ENCODE measurements at places on chromosomes 7 and 10.

DNA sequence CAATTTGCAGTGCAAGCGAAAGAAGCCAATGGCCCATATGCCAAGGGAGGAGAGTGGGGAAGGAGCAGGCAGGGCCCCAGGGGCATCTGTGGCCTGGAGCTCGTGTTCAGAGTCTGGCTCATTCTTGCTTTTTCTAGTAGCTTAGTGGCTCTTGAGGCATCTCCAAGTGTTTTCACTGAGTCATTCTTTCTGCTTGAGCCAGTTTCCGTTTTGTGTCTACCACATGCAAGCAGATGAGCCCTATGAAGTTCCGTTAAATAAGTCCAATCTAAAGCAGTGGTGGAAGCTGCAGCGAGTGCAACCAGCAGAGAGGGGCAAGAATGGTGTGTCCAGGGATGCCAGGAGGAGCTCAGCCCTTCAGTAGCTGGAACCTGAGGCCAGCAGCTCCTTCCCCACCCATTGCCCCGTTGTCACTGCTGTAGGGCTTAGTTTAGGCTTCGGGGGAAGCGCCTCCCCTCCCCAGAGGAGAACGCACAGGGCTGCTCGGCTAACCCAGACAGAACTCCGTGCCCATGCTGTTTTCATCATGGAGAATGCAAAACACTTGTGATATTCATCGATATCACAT is 57.4 kb upstream of the EBF3 start:
- peak; percentile 18 for DNase-seq

GRCh38 chr7:130432886-130433285 is 7.9 kb downstream of the CEP41 start:
- DNase-seq: no peak

GRCh38 chr7:91846436-91846835 is 34.1 kb downstream of the MTERF1 start:
- no peak for DNase-seq

- no peak for DNase-seq
Measured at GRCh38 chr10:7365027-7365745, 45.6 kb downstream of the SFMBT2 start.

DNA sequence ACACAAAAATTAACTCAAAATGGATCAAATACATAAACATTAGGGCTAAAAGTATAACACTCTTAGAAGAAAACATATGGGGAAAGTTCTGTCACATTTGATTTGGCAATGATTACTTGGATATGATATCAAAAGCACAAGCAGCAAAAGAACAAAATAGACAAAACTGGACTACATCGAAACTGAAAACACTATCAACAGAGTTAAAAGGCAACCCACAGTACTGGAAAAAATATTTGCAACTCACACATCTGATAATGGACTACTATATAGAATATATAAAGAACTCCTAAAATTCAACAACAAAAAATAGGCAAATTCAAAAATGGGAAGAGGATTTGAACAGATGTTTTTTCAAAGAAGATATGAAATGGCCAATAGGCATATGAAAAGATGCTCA is 51.0 kb downstream of the COA1 start:
- no peak for DNase-seq

DNA sequence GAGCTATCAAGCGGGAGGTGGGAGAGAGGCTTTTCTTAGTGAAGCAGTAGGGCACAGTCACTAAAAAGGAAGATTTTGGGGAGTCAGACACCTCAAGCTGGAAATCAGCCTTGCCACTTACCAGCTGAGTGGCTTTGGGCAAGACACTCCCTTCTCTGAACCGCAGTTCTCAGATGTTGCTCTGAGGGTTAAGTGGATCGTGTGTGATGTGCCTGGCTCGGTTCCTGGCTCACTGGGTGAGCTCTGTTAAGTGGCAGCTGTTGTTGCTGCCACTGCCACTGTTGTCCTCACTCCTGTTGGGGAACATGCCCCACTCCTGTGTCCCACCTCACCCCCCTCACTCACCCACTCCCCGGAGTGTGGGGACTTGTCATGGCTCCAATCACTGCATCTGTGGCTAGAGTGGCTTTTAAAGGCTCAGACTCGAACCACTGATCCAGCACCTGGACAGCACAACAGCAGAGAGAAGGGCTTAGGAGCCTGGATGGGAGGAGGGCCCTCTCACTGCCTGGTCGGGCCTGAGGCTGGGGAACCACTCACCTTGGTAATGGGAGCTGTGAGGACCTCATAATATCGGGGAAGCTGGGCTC is 20.0 kb downstream of the PYROXD2 start:
- DNase-seq: no peak

GRCh38 chr7:69448071-69448470 is 150.2 kb upstream of the AUTS2 start:
- no peak for DNase-seq

GRCh38 chr7:13821152-13821787 is 168.2 kb downstream of the ETV1 start:
- DNase-seq: no peak

GRCh38 chr7:84477786-84478478 is 283.3 kb upstream of the SEMA3A start:
- DNase-seq: no peak

GRCh38 chr7:6117533-6117932 is 86.4 kb downstream of the ANKRD61 start:
- DNase-seq: no peak

GRCh38 chr7:133587903-133588302 is 335.0 kb downstream of the EXOC4 start:
- no peak for DNase-seq

DNA sequence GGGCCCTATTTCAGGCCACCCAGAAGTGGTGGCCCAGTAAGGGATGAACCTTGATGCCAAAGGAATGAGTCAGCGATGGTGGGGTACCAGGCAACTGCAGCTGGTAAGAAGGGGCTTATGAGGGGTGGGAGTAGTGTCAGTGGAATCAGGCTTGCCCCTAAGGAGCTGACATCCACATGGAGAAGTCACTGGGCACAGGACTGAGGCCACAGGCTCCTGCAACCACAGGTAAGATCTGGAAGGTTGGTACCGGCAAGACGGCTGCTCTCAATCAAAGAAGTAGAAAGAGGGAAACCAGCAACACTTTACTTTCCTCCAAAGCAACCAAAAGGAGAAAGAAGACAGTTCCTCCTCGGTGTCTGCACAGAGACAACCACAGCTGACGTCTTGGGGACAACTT is 2.5 kb downstream of the GCK start:
- no peak for DNase-seq

DNA sequence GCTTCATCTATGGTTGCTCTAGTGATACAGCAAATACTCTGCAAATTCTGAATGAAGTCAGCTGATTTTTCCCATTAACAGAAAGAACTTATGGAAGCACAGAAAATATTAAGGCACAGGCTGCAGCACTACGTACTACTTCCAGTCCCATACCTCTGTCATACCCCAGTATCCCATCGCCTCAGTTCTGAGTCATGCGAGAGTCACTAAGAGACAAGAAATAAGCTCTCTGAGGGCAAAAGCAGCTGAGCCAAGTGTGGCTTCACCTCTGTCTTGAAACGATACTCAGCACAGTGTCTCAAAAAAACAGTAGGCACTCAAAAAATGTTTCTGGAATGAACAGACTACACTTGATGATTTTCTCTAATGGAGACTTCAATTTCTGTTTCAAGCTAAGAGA is 48.2 kb downstream of the EZH2 start:
- no peak for DNase-seq

DNA sequence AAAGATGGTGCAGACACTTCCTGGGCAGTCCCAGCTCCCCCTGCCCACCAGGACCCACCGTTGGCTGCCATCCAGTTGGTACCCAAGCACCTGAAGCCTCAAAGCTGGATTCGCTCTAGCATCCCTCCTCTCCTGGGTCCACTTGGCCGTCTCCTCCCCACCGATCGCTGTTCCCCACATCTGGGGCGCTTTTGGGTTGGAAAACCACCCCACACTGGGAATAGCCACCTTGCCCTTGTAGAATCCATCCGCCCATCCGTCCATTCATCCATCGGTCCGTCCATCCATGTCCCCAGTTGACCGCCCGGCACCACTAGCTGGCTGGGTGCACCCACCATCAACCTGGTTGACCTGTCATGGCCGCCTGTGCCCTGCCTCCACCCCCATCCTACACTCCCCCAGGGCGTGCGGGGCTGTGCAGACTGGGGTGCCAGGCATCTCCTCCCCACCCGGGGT is 14.5 kb upstream of the LIMK1 start:
- DNase-seq: no peak

DNA sequence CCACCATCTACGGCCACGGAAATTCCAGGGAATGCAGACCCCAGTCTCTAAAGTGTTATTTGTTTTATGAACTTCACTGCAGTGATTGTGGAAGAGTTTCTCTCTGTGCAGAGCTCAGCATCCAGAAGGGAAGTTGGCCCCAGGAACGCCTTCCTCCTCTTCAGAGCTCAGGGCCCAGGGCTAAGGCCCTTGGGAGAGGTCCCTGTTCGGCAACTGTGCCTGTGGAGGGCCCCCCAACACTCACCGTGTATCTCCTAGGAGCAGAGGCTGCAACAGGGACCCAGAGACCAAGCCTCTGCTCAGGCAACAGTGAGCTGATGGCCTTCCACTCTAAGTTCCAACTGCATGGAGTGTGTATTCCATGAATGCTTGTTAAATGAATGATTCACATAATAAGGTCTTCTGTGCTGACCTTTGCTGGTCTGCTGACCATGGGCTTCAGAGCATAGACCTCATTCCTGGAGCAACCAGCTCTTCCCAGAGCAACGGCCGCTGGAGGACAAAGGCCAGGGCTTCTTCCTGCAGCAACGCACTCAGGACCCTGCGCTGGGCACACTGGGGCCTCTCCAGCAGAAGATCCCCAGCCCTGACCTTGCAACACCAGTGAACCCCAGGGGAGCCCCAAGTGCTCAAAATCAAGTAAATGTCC is 7.7 kb downstream of the DIP2C start:
- no peak for DNase-seq

GRCh38 chr10:80253266-80253962 is 36.0 kb downstream of the MAT1A start:
- no peak for DNase-seq

DNA sequence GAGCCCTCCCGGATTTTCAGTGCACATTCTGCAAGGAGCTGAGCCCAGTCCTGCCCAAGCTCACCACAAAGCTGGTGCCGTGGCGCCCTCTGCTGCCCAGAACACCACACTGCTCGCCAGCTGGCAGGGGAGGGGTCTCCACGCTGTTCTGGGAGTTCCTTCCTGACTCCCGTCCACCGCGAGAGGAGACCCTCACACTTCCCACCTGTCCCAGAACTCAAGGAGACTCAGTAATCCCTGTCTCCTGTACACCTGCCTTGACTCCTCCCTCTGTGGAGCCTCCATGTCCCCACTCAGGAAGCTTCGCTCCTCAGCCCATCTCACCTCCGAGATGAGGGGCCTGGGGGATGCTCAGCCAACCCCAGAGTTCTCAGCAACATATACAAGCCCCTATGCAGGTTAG is 11.3 kb downstream of the C10orf105 start:
- DNase-seq: no peak

GRCh38 chr10:21173802-21174714 is 276.9 kb upstream of the NEBL start:
- no peak for DNase-seq

- DNase-seq: no peak
Measured at GRCh38 chr10:44264244-44264643, 120.7 kb downstream of the CXCL12 start.

DNA sequence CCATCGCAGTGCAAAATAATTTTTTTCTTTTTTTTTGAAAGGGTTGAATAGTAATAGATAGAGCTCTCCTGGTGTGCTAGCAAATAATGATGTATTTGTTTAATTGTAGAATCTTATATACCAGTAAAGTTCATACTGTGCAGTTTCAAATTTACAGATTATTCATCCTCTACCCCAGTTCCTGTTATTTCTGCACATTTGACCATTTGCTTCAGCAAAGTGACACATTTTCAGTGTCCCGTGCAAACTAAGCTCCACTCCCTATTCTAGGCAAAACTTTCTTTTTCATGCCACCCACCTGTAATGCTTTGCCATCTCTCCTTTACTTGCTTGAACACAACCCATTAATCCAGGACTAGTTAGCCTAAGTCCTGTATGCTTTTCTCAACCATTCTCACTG is 43.0 kb downstream of the SHOC2 start:
- DNase-seq: no peak

GRCh38 chr10:17647326-17647725 is 3.4 kb downstream of the STAM start:
- no peak for DNase-seq

DNA sequence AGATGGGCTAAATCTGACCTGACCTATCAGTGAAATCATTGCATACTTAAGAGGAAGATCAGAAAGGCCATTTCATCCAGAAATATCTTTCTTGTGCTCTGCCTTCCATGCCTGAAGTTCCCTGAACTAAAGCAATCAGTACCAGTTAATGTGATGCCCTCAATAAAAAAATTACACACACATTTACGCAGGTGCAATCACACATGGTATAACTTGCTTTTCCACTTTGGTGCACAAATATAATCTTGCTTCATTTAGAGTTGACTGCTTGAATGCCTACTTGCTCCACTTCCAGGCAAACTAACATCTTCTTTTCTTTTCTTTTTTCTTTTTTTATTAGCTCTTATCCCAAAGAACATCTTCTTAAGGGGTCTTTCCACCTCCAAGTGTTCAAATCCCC is 58.3 kb upstream of the KIF5B start:
- no peak for DNase-seq

DNA sequence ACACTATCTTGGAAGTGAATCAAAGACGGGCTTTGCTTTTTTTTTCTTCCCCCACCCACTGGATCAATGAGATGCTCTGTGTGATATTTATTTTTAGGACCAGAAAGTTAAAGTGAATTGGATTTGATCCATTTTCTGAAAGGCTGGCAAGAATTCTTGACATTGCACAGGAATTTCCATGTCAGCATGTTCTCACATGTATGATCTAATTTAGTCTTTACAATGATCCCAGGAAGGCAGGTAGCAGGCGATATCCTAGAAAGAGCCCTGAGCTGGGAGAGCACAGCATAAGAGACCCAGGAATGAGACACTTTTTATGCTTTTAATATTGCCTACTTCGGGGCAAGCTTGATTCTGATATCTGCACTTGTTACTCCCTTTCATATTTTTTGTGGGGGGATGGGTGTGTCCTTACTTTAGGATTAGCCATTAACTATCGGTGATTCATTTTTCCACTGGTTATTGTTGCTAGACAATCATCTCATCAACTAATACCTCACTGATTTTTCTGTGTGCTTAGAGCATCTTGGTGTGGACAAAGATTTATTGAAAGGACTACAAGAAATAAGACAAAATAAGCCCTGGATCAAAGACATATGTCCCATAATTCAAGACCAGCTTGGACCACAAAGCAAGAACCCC is 58.1 kb downstream of the NRP1 start:
- DNase-seq: no peak

DNA sequence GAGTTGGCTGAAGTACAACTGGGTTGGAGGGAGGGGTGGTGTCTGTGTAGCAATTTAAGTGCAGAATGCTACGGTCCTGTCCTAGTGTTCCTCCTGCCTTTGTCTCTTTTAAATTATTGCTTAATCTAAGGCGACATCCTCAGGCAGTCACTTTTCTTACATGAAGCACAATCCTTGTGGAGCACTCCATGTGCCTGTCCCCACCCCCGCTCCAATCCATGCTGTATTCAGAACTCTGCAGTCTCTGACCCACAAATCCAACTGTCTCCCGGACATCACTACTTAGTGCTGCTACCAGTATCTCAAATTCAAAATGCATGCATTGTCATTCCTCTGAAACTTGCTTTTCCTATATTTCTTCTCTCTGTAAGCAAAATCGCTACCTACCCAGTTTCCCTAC is 91.4 kb upstream of the FAM133B start:
- DNase-seq: no peak

GRCh38 chr7:142636751-142637150 is 112.5 kb upstream of the PRSS1 start:
- DNase-seq: no peak
